ENCODE measurements at places on chromosomes 11 and 22.

- DNase-seq: no peak
Observed at GRCh38 chr11:61004761-61005181, 33.3 kb downstream of the CD6 start.

DNA sequence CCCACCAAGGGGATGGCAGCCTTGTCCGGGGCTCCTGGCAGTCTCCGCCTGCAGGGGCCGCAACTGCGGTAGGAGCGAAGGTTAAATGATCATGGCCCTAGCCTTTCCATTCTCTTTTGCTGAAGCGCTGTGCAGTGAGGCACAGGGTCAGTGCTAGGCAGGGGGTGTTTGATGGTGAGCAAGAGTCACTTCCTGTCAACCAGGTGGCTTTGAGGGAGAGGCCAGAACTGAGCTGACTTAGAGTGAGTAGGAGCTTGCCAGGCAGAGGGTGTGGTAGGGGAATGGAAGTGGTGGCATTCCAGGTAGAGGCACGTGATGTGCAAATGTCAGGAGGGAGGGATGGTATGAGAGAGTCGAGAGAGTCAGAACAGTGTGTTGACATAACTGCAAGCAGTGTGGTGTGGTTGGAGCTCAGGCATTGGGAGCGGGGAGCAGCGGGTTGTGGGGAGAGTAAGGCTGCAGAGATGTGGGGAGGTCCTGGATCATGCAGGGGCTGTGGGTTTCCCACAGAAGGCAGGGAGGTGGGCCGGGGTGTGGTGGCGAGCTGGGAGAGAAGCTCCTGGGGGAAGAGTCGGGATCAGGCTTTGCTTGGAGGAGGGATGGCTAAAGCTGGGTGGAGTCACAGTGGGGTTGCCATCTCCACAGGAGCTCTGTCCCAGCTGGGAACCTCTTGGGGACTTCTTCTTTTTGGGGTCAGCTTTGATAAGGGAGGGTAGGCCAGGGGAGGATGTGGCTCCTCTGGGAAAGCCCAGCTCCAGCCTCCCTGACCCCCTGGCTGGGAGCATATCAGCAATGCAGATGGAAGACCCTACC is 33.3 kb downstream of the AMPD3 start:
- peak; percentile 11 for DNase-seq

GRCh38 chr11:2847561-2847960 is 38.0 kb downstream of the CDKN1C start:
- no peak for DNase-seq

GRCh38 chr22:41094041-41094593 is 1.7 kb downstream of the EP300 start:
- DNase-seq: peak; percentile 40

DNA sequence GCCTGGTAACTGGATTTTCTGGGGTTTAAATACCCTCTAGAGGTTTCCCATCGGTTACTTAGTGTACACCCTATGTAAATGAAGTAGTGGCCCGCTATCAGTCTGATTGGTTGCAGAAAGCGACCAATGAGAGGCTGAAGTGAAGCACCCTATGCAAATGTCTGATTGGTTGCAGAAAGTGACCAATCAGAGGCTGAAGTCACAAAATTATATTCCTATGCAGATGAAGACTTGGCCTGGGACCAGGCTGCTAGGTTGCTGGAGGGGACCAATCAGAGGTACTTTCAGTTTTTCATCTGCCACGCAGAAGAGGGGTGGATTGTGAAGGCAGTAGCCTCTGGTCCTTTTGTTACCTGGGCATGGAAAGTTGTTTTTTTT is 134.8 kb downstream of the TBC1D22A start:
- no peak for DNase-seq

GRCh38 chr11:10503221-10503620 is 37.8 kb downstream of the RNF141 start:
- no peak for DNase-seq

DNA sequence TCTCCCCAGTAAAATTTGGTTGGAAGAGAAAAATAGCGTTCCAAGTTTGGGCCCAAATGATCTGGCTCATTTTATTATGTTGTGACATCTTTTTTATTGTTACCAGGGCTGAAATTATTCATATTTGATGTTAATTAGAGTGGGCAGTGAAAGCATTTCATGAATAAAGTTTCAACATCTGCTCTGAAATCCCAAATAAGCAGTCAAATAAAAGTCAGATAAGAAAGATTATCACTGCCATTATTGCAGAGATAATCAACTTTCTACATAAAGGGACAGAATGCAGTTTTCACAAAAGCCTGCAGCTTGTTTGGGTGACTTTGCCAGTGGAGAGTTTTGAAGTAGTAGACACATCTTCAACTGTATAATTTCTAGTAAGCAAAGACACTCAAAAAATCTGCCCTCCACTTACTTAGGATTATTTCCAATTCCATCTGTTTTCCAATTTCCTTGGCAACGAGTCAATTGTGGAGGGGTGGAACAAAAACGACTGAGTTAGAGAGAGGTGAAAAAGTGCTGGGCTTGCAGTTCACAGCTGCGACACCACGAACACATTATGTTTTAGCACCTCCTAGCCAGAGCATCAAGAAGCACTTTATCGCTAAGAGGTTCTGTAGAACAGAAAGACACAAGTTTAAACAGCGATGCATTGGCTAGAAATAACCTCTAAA is 9.0 kb downstream of the TECTA start:
- DNase-seq: no peak

GRCh38 chr22:37999640-38000272 is 15.4 kb upstream of the SOX10 start:
- DNase-seq: peak; percentile 61

- no peak for DNase-seq
Observed at GRCh38 chr11:65468874-65469333, 29.9 kb upstream of the MALAT1 start.

- no peak for DNase-seq
Observed at GRCh38 chr11:131204282-131204681, 166.1 kb upstream of the NTM start.

DNA sequence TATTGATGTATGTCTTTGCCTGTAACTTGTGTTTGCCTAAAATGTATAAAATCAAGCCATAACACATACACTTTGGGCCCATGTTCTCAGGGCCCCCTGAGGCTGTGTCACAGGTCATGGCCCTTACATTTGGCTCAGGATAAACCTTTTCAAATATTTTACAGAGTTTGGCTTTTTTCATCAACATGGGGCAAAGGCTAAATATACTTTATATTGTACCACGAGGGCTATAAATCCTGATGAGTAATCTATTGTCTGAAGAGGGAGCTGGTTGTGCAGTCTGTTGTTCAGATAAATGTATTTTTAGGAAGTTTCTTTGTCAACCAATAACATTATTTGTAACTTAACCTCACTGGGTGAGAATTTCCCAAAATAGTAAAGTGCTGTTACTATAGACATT is 404.6 kb upstream of the DDI1 start:
- DNase-seq: no peak

DNA sequence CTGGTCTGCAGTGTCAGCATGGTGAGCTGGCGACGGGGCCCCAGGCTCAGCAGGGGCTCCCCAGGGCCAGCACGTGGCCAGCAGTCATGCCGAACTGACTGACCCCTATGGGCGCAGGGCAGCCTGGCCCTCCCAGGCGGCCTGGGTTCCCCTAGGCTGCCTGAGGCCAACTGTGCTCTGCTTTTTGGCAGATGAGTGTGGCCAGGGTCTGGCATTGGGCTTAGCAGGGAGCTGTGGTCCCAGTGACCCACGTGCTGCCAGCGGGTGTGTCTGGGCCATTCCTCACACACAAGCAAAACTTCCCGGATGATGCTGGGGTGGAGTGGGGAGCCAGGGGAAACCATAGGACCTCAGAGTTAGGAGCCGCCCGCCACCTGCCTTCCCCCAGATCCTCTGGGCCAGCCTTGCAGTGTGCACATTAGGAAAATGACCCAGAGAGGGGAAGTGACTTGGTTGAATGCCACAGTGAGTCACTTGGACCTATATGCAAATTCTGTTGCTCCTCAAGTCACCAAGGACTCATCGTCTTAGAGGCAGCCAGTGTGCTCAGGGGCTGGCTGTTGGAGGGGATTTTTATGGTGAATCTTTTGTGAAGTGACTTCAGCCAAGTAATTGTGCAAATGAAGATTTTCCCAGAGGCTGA is 6.5 kb downstream of the ADORA2A start:
- DNase-seq: peak; percentile 73

DNA sequence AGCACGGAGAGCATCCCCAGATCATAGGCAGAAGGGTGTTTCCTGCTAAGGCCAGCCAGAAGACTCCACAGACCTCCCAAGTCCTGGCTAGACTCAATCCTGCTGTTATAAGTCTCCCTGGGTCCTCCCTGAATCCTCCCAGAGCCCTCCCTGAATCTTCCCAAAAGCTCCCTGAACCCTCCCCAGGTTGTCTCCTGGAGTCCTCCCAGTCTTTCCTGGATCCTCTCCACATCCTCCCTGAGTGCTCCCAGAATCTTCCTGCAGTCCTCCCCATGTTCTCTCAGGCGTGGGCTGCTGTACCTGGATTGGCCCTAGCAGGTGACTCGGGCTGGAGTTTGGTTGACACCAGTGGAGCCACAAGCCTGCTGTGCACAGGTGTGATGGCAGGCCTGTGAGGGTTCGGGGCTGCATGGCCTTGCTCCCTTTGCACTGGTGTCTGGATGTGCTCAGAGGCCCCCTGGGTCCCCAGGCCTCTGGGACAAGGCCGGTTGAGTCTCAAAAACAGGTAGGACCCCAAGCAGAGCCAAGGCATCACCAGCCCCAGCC is 11.6 kb downstream of the GP1BB start:
- no peak for DNase-seq

GRCh38 chr22:20514658-20515406 is 7.4 kb downstream of the MED15 start:
- peak; percentile 96 for DNase-seq

GRCh38 chr11:68470304-68470811 is 9.8 kb downstream of the PPP6R3 start:
- DNase-seq: no peak

DNA sequence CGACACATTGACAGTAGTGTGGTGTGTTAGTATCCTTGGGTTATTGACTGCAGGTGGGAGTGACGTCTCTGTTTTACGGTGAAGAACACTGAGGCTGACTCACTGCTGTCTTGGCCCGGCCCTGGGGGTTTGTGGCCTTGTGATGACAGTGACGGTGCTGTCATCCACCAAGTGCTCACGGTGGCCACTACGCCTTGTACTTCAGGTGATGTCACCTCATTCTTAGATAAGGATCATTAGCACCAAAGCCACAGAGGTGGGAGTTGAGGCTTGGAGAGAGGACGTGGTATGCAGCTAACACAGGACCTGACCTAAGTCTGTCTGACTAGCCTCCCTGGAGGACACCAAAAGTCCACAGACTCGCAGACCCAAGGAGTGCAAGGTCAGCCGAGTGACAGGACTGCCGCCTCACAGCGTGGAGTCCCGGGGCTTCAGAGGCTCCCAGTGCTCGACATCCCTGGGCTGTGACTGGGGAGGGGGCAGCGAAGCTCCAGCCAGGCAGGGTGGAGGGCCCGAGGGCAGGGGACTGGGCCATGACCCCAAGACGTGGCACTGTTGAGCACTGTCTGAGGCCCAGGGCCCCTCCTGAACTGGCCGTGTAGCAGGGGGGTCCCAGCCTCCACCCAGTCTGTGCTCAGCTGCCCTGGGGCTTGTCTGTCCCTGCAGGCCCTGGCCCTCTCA is 56.5 kb downstream of the NAT10 start:
- peak; percentile 20 for DNase-seq

- DNase-seq: no peak
Observed at GRCh38 chr22:24760708-24761306, 13.7 kb downstream of the PIWIL3 start.

DNA sequence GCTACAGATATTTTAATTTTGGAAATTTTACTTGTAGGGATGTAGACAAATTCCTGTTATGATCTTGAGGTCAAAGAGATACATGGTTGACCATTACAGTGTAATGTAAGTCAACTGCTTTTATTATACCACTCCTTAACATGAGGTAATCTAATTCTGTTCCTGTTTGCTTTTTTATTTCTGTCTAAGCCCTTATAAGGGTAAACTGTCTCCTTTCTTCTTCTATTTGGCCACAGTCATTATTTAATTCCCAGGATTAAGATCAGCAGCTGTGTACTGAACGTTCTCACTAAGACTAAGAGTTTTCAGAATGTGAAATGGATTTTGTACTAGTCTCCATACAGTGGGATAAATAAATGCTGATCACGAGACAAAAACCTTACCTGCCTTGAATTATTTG is 32.8 kb downstream of the C2CD3 start:
- peak; percentile 78 for DNase-seq

- no peak for DNase-seq
Observed at GRCh38 chr11:68980776-68981065, at the start of gene MRGPRD. TSS of gene MRGPRD (minus strand) at chr11:68980986. CDS start at chr11:68980986, 0 bp downstream.

DNA sequence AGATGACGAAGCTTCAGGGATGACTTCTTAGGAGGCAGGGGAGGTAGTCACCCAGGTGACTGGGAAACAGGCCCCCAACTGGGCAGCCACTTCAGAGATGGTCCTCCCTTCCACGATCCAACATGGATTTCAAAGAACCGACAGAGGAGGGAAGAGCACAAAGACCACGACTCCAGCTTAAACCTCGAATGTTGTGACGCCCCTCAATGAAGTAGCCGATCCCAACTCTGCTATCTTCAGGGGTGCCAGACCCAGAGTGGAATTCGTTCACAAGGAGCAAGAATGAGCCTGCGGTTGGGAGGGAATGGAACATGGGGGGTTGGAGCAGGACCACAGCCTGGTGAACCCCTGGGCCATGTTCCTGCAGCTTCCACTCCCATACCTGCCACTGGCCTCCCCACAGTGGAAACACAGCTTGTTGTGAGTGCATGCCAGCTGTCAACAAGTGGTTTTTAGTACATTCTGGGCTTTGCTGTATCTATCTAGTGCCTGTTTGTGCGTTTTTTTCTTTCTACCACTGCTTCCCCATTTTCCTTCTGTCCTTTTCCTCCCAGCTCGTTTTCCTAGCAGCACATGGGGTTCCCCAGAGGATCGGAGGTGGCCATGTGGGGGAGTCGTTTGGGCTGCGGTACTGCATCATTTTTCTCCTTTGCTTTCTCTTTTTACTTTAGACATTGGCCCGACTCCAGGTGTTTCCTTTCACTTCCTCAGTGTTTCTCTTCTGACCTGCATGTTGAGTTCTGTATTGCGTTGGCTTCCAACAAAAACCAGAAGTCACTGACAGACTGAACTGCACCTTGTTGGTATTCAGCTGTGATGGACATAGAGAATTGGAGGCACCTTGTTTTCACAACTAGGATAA is 65.8 kb downstream of the MORC2 start:
- DNase-seq: no peak

GRCh38 chr22:39502109-39502788 is at the start of gene MIEF1:
TSS of gene MIEF1 (plus strand) at chr22:39502290. CDS start at chr22:39511295, 9,005 bp downstream.
- peak; percentile 92 for DNase-seq

DNA sequence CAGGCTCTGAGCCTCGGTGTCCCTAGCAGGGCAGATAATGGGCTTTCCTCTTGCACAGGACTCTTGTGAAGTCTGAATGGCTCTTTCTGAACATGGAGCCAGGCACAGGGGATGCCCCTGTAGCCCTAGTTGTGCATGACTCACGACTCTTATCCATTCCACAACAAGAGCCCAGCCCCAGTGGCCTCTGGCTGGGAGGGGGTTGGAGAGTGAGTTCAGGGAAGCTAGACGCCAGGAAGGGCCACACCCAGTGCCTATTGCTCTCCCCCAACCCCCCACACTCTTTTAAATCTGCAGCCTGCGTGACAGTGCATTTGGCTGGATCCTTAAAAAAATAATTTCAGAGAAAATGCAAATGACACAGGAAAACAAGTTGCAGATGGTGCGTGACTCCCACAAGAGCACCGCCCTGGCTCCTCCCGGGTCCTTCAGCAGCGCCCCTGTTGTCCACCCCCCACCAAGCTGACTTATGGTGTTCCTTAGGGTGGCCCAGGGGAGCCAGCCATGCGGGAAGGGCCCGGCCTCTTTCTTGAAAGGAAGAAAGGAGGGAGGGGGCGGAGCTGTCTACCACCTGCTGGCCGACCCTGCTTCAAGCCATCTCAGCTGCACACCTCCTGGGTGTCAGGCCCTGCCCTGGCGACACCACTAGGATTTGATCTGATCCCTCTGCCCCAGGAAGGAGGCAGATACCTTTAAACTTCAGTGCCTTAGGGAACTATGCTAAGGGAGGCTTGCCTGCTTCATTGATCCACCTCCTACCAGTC is 74.7 kb downstream of the MN1 start:
- peak; percentile 34 for DNase-seq
